ENCODE measurements at places on chromosomes 7 and 10. TPM values are rescaled to one million over a fixed set of nuclear protein-coding genes. Genes with fewer than 3 reads are reported as not detected.
A peak's percentile ranks its signal among the peaks of the same experiment; 100 is the strongest.

Gene ALOX5
- total RNA-seq: 237 TPM

Gene P4HA1
- 25.0 TPM for total RNA-seq

Gene ANKRD22
- total RNA-seq: 14.7 TPM

Gene BTAF1
- 55.4 TPM for total RNA-seq

Gene NANOS1
- 0.52 TPM for total RNA-seq

DNA sequence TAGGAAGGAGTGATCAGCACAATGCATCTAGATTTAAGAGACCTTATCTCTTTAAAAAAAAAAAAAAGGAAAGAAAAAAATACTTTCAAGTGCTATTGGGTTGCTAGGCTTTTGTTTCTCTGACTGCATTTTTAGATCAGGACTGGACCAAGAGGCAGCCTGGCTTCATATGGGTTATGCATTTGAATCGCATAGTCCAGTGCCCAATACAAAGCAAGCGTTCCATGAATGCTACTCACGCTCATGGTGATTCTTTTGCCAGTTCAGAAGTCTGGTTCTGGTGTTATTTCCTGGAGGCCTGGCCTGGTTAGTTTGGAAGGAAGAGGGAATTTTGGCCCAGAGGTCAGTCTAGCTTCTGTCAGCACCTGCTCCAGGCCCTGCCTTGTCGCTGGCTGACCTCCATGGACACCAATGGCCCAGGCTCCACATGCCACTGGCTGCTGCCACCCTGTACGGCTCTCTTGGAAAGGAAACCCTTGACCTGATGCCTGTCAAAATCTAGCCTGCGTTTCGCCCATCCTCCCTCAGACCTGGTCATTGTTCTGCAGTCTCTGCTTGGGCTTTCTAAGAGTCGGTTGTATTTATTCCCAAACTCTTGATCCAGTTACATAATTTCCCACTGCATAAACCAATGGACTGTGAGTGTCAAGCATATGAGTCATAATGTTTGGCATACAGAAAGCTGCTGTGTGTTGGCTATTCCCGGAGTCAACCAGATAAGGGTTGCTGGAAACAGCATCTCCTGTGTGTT, 74.3 kb upstream of the MKX start:
- no peak for DNase-seq

- DNase-seq: no peak
These were observed 6.6 kb downstream of the AFAP1L2 start for GRCh38 chr10:114397651-114398145.

DNA sequence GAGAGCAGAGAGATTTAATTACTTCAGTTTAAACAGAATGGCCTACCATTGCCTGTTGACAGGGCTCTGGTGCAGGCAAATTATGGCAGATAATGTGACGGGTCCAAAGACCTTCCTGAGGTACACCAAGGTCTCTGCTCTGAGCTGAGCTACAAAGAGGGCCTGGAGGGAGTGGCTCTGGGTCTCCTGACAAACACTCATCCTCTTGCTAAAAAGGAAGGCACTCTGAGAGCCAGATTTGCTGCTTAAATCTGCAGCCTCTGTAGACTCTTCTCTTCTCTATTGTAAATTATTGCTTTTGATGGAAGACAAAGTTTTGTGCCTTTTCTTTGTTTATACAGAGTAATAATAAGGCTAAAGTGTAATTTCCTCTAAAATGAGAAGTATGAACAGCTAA, 529.5 kb upstream of the FZD8 start:
- DNase-seq: no peak

- DNase-seq: no peak
These were observed 258.9 kb downstream of the KCNMA1 start for GRCh38 chr10:77378366-77379349.

- no peak for DNase-seq
These were observed 121.4 kb downstream of the TCF7L2 start for GRCh38 chr10:113071446-113071845.

DNA sequence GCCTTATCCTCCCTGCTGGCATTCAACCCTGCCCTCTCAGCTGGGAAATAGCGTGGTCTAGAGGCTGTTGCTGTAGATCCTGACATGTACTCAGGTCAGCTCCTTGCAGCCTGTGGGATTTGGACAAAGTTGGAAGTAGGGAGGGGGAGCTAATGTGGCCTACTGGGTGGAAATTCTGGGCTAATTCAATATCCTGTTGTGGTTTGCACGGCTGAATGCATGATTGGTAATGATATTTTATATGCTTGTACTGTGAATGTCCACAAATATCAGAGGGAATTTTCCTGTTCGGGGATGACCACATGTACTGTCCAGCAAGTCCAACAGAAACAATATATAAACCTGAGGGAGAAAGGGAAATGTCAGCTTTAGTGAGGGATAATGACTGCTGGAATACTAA, 22.1 kb upstream of the NPVF start:
- no peak for DNase-seq

DNA sequence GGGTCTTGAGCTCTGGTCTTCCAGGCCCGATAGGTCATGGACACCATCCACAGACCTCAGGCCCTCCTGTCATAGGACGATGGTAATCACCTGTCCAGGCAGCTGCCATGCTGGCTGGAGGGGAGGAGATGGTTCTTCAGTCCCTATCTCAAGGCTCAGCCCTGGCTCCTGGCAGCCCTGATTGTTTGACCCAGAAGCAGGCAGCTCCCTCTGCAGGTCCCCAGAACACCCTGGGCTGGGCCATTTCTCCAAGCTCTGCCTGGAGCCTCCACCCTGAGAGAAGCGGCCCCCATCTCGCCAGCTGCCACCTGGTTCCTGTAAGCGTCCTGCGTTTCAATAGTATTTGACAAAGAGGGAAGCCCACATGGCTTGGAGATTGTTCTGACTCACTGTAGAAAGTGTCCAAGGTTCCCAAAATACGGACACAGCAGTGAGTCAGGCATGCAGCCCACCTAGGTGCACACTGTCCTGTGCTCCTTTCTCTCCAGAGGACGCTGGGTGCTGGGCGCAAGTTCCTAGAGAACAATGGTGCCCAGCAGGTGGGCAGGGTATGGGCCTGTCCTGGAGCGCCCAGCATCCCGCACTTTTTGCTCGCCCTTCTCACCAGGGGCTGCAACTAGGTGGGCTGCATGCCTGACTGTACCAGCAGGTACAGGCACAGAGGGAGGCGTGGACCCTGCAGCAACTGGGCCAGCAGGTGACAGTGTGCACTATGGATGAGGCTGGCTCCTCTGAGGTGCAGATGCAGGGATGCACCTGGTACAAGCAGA, 72.4 kb upstream of the EBF3 start:
- DNase-seq: no peak

GRCh38 chr10:58531084-58531695, 18.5 kb downstream of the BICC1 start:
- peak; percentile 46 for DNase-seq

- DNase-seq: no peak
These were observed 8.4 kb downstream of the PROSER2 start for GRCh38 chr10:11831520-11831951.

DNA sequence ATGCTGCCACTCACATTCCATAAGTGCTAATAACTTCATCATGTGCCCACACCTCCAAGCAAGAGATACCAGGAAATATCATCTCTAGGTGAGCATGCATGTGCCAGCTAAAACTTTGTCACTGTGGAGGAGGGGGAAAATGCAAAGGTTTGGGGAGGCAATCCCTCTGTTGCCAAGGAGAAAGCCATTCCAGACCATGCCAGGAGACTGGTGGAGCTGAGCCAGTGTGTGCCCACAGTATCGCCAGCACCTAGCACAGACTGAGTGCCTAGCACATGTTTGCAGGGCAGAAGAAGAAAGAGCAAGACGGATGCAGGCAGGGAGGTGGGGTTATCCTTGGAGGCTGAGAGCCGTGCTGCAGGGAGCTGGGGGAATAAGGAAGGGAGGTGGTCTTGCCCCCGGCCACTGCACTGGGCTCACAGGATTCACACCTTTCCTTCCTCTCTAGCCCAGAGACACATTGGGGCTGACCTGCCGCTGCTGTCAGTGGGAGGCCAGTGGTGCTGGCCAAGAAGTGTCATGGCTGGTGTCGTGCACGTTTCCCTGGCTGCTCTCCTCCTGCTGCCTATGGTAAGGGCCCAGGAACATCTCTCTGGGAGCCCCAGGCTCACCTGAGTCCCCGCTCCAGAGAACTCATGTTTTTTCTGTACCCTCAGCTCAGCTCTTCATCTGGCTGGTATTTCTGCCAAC, 10.8 kb downstream of the ADCYAP1R1 start:
- no peak for DNase-seq

GRCh38 chr10:78653555-78653954, 415.2 kb upstream of the ZMIZ1 start:
- DNase-seq: no peak
